ENCODE measurements at places on chromosomes 7 and 10.

DNA sequence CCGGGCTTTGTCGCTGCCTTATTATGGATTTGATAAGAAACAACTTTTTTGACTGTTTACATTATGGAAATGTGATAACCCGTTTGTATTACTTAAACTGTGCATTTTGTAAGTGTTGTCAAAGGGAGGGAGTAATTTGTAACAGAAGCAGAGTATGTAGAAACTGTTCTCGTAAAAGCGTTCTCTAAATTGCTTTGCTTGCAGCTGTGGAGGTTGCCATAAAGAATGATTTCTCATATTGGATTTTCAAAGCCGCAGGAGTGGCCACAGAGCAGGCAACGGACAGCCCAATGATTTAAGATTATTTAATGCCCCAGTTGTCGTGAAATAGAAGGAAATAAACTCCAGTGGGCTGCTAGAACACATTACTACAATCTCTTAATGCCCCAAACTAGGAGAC is 114.0 kb upstream of the INSYN2A start:
- no peak for DNase-seq

DNA sequence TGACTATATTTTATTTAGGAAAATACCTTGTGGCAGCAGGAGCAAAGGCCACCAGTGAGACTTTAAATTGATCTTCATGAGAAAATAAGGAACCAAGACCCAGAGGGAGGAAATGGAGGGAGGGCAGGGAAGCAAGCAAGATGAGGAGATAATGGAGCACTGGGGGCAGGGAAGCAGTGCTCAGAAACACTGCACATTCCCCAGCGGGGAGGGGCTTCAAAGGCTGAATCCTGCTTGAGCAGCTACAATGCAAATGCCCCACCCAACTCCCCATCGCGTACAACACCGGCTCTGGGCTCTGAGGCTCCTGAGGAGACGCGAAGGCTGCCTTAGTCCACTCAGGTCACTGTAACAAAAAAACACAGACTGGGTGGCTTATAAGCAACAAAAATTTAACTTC is 503.8 kb downstream of the GRID1 start:
- no peak for DNase-seq

GRCh38 chr10:120824881-120825309 is 26.3 kb upstream of the WDR11 start:
- DNase-seq = peak; percentile 12

DNA sequence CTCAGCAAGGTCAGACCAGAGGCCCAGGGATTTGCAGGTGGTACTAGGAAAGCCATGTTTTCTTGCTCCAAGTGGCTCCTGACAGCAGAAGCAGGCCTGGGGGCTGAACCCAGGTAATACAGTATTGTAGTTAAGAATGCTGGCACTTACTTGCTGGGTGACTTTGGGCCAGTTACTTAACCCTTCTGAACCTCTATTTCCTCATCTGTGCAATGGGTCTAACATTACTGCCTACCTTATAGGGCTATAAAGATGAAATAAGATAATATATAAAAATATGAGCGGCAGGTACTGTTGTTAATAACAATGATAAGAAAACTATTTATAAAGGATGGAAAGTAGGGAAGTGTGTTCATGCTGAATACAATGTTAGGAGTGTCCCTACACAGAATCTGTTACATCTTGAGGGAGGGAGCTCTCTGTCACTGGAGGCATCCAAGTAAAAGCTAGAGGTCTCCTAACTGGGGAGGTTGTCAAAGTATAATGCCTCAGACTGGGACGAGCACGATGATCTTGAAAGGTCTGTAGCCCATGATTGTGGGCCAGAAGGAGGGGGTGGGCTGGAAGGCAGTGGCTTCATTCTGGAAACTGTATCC is 26.9 kb downstream of the ADAMTS14 start:
- DNase-seq = no peak

DNA sequence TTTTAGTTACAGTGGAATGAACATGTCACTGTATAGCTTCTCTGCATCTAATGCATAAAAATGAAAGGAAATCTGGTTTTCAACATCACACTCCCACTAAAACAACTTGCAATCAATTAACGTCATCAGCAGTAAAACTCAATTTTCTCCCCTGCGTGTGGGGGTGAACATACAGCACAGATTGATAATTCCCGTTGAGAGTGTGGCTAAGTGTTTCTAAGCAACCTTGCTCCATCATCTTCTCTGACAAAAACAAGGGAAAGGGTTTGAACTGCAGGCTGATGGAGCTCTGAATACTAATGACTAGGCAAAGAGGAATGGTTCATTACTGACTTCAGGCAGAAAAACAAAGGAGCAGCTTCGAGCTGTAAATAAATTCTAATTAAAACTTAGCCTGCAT is 238.3 kb downstream of the PARD3 start:
- no peak for DNase-seq

DNA sequence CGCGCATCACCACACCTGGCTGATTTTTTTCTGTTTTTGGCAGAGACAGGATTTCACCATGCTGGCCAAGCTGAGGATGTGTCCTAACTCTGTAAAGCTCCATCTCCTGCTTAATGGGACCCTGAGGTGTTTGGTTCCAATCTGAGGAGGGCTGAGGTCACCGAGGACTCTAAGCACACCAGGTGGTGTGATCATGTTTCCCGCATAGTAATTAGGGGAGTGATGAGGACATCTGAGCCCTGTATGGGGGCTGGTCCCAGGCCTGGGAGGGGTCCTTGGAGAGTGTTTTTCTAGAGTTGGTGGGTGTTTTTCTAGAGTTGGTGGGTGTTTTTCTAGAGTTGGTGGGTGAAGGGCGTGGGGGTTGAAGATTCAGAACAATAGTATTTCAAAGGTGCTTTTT is 3.0 kb upstream of the ABHD11 start:
- no peak for DNase-seq

- DNase-seq = no peak
Observed at GRCh38 chr7:29066641-29067040, 79.7 kb downstream of the CPVL start.

DNA sequence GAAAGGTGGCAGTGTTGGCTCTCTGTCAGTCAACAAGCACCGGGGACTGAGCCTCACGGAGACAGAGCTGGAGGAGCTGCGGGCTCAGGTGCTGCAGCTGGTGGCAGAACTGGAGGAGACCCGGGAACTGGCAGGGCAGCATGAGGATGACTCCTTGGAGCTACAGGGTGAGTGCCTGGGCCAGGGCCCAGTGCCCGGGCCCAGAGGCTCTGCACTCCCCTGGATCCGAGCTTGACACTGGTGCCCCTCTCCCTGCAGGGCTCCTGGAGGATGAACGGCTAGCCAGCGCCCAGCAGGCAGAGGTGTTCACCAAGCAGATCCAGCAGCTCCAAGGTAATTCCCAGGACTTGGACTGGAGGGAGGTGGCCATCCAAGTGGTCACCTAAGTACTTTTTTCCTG is 2.7 kb downstream of the CCDC136 start:
- no peak for DNase-seq

DNA sequence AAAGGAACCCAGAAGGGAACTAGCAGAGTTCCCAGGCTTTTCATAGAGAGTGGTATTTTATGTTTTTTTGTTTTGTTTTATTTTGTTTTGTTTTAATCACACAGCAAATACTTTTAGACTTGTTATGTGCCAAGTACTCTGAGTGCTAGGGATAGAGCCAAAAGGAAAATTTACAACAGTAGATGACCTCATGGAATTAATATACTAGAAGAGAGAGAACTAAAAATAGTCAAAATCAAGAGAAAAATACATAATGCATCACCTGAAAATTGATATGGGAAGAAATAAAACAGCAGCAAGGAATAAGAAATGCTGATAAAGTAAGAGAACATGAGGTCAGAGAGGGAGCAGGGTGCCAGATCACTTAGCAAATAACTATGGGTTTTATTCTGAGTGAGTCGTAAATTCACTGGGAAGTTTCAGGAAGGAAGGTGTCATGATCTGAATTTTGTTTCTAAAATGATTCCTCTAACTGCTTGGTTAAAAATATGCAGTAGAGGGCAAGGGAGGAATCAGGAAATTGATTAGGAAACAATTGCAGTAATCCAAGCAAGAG is 351.0 kb downstream of the ANKRD7 start:
- DNase-seq = no peak

DNA sequence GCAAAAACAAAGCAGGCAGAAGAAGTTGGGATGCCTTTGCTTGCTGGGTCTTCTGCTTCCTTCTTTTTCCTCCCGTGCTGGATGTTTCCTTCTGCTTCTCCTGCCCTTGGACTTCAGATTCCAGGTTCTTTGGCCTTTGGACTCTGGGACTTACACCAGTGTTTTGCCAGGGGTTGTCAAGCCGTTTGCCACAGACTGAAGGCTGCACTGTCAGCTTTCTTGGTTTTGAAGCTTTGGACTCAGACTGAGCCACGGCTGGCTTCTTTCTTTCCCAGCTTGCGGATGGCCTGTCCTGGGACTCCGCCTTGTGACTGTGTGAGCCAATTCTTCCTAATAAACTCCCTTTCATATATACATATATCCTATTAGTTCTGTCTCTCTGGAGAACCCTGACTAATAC is 11.3 kb upstream of the LCOR start:
- no peak for DNase-seq

- no peak for DNase-seq
Observed at GRCh38 chr7:66537876-66538275, 90.8 kb upstream of the KCTD7 start.

DNA sequence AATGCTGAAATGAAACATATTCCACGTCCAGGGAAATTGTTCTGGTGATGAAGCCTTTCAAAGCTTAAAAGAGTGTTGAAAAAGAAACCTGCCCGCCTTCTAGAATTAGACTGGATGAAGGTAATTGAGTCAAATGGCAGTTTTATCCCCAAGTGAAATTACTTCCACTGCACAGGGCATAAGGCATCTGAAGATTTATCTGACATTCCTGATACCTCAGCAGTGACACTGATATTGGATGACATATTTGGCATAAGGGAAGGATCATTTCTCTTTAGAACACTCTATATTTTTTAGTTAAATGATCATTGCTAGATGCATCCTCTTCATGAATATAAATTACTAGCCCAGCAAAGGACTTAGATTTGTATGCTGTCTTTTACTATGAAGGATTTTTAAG is 229.6 kb upstream of the TPK1 start:
- no peak for DNase-seq

GRCh38 chr10:99845837-99846382 is 63.5 kb downstream of the ABCC2 start:
- DNase-seq = peak; percentile 80

GRCh38 chr7:112160771-112161150 is 45.4 kb downstream of the DOCK4 start:
- DNase-seq = no peak

GRCh38 chr7:8162181-8162580 is 99.8 kb downstream of the ICA1 start:
- no peak for DNase-seq

DNA sequence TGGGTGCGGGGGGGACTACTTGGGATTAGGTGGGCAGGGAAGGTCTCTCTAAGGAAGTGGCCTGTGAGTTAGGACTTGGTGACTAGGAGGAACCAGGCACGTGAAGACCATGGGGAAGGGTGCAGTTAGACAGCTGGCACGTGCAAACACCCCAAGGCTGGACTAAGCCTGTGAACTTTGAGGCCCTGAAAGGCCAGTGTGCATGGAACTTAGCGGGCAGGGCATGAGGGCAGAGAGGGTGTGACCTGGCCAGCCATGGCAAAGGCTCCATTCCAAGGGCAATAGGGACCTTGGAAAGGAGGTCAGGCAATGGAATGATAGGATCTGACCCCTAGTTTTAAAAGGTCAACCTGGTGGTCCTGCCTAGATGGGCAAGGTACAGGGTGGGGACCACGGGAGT is 158.4 kb upstream of the PCBD1 start:
- no peak for DNase-seq

Data from CD4-positive, alpha-beta T cell treated with Interferon alpha-2 for 1 hour (primary cell).